Naive thymus-derived CD4-positive, alpha-beta T cell (primary cell): ENCODE measurements at places on chromosomes 1 and 21. TPM values are rescaled to one million over a fixed set of nuclear protein-coding genes. Genes with fewer than 3 reads are reported as not detected.

Gene WNT9A
- not detected for total RNA-seq

Gene CCDC24
- 0.40 TPM for total RNA-seq

Gene FMO5
- 4.3 TPM for total RNA-seq

Gene BSND
- total RNA-seq = not detected

Gene NDUFS2
- total RNA-seq = 131 TPM

Gene ZNF684
- 3.3 TPM for total RNA-seq

Gene RXRG
- not detected for total RNA-seq

Gene HSD3B2
- not detected for total RNA-seq
